ENCODE measurements at places on chromosomes 4 and X.

DNA sequence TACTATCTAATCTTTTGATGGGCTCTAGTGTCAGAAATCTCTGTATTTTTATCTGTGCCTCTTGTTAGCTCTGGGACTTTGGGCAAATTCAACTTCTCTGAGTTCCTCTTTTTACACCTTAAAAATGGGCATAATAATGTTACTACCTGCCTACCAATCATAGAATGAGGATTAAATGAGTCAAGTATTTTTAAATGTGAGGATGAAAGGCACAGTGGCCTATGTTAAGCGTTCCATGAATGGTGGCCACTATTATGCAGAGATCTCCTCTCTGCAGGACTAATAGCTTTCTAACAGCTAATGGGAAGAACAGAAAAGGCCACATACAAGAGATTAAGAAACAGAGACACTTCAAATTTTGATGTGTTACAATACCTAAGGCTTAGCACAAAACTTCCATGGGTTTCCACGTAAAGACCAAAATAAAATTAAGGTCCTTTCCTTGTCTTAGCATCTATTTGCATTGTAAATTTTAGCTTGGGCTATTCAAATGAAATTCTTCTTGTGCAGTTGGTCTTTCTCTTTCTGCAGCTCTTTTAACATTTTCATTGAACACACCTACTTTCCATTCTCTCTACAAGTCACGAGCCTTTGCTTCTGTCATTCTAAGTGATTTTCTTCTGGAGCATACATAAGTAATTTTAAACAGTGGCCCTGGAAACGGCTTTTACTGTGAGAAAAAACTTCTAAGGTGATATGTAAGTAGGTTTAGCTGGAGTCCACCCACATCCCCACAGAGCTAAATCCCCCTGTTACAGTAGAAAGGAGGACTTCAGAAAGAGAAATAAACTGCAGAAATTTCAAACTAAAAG is 117.9 kb upstream of the MED14 start:
- DNase-seq = no peak

DNA sequence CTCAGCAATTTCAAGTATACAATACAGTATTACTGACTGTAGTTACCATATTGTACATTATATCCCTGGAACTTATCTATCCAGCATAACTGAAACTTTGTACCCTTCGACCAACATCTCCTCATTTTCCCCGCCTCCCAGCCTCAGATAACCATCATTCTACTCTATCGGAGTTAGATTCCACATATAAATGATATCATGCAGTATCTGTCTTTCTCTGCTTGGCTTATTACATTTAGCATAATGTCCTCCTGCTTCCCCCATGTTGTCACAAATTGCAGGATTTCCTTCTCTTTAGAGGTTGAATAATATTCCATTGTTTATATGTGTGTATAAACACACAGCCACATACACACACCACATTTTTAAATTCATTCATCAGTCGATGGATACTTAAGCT is 218.1 kb downstream of the MAML3 start:
- no peak for DNase-seq

GRCh38 chr4:4430492-4431195 is 43.7 kb downstream of the NSG1 start:
- peak; percentile 36 for DNase-seq

GRCh38 chr4:110621839-110622751 is 782 bp downstream of the PITX2 start:
- DNase-seq = no peak

GRCh38 chrX:3963980-3964379 is 250.5 kb upstream of the PRKX start:
- DNase-seq = no peak

GRCh38 chrX:27964432-27964831 is 16.8 kb downstream of the DCAF8L1 start:
- no peak for DNase-seq

GRCh38 chrX:9948406-9948805 is 18.8 kb upstream of the CLDN34 start:
- no peak for DNase-seq

- no peak for DNase-seq
Measured at GRCh38 chrX:1420371-1420770, 28.5 kb upstream of the SLC25A6 start.

- no peak for DNase-seq
Measured at GRCh38 chr4:82017680-82018079, 356.1 kb downstream of the HNRNPD start.

DNA sequence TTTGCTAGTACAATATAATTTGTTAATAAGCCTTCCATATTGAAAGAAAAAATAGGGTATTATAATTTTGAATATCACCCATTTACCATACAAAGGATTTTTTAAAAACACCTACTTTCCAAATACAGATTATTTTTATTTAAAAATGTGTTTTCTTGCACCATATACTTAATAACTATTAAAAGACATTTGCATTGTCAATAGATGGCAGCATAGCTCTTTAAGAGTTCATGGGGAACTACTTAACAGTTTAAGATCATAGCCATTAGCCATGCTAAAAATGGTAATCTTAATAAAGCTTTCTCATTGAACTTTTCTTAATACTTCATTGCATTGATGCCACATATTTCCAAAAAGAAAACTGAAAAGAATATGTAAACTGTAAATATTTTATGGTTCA is 1995.9 kb downstream of the C4orf33 start:
- DNase-seq = no peak

- DNase-seq = no peak
Measured at GRCh38 chrX:109826954-109827708, 94.1 kb upstream of the ACSL4 start.

DNA sequence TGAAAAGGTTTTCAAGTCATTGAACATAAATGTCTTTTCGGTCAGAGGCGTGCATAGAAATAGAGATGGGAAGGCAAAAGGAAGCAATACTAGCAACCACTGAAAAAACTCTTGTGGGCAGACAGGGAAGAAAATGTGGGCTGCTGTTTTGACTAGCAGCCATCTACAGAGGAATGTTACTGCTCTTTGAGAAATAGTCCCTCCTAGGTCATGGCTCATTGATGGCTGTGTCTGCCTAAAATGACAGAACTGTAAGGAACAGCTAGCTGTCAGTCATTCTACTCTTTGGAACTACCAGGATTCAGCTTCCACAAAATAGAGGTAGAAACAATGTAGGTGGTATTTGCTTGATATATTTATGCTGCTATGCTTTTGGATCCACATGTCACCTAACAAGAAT is 26.9 kb upstream of the TMPRSS11B start:
- DNase-seq = no peak

GRCh38 chr4:116064331-116064730 is 950.9 kb upstream of the NDST4 start:
- no peak for DNase-seq

- DNase-seq = no peak
Measured at GRCh38 chr4:98601708-98602107, 56.7 kb downstream of the TSPAN5 start.

DNA sequence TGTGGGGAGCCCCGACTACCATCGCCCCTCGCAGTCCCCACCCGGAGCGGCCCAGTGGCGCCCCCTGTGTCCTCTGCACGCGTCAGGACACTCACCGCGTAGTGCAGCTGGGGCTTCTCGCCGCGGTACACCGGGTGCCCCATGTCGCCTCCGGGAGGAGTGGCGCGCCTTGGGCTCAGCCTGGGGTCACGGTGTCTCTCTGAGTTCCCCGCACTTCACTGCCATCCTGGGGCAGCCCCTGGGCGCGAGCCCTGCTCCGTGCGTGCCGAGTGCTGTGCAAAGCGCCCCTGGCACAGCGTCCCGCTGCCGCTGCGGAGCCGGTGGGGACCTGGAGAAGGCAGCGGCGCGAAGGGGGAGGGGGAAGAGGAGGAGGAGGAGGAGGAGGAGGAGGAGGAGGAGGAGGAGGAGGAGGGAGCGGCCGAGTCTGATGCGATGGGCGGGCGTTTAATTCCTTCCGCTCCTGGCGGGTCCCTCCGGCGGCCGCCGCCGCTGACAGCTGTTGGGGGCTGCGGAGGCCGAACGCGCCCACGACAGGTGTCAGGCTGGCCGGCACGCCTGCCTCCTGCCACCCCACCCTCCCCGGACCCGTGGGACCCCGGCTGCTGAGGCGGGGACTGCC is 134.3 kb downstream of the AMELX start:
- no peak for DNase-seq

DNA sequence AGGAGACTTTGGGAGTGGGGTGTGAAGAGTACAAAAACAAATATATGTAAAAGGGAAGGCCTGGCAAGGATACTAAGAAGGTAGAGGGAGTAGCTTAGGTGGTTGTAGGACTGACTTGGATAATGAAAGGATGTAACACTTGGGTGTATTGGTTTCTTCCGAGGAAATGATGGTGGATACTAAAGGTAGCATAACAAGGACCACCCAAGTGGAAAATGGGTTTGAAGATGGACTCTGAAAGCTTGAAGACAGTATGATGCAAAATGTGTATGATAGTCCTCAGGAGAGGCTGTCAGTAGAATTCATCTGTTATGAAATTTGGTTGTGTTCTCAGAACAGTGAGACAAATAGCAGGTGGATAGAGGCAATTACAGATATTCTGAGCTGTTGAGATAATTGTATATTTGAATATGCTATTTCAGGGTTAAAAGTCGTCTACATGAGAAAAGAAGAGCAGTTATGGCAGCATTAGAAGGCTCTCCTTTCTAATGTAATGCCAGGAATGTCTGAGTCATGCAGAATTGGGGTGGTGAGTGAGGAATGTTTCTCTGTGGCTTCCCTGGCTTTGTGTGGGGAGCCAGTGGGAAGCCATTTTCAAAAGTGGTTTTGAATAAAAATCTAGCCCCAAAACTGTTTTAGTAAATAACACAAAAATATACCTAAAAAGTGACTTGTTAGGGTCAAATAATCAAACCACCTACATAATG is 75.6 kb downstream of the FHIP1A start:
- DNase-seq = no peak

- no peak for DNase-seq
Measured at GRCh38 chrX:18887825-18888212, 96.1 kb downstream of the PHKA2 start.

- DNase-seq = no peak
Measured at GRCh38 chr4:81062001-81062400, 31.5 kb downstream of the BMP3 start.

DNA sequence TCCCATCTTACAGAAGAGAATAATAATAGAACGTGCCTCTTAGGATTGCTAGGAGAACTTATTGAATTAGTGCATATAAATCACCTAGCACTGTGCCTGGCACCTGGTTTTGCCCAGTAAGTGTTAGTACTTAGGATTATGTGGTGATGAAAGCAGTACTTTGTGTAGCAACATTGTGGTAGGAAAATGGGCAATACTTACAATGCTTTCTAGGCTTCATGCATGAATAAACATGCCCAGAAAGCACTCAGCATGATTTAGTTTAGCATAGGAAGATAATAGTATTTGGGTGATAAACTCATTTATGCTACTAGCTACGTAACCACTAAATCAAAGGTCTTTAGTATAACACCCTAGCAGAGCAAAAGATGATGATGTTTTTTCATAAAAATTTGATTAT is 105.6 kb downstream of the NEUROG2 start:
- no peak for DNase-seq

DNA sequence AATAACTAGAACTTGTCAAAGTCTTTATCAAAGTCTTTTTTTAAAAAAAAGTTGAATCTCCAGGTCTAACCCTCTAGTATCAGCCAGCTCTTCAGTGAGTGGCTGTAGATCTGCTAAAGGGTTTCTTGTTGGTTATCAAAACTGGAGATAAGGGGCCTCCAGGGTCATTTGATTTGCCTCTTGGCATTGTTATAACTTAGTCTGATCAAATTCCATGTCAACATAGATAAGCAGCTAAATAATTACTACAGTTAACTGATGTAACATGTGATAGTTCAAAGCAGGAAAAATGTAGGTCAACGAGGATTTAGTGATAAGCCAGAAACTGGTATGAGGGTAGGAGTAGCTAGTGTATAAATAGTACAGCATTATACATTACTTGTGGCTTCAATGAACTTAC is 465.1 kb downstream of the PDHA2 start:
- no peak for DNase-seq

DNA sequence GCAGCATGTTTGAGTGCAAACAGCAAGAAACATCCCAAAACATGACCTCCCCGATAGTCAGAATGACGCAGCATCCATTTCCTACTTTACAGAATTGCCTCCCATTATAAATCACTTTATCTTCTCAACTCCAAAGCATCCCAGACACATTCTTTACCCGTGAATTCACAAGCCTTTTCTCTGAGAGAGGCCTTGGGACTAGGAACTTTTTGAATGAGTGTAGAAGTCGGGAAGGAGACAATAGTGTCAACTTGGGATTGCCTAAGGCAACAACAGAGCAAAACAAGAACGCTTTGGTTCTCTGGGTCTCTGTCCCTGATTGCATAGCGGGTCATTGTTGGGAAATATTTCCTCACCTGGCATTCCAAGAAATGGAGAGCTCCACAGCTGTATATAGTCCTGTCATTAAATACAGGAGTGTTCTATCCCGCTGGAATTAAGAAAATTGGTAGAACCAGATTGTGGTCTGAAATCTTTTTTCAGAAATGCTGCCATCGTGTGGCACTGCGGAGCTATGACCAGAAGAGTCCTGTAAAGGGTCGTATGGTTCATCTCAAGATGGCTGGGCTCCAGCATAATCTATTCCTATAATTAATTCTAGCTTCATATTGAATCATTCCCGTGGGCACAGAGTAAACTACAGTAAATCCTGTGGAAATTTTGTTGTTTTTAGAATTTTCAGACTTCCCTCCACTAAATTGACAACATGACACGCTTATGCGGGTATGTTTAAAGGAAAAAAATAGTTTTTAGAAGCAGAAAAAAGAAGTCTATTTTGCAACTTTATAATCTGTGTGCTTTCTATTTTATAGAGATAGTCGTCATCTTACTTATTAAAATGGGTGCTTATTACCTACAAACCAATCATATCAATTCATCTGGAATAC is 2.0 kb upstream of the SPP1 start:
- peak; percentile 13 for DNase-seq

GRCh38 chrX:44770121-44770520 is 73.7 kb upstream of the DUSP21 start:
- no peak for DNase-seq

DNA sequence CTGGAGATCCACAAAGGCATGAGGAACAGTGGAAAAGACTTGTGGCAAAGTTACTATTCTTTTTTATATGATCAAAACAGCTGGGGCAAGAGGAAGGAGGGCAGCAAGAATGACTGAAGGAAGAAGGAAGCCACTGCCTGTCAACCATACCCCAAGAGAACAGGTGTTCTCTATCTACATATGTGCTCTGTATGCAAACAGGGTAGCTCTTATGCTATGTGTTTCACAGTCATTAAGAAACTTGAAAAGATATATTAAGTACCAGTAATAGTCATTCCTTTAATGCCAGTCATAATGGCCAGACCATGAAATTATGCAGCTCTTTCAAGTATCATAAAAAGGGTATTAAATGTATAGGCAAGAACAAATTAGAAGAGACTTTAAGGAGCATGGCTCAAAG is 363.9 kb downstream of the KLHL13 start:
- no peak for DNase-seq

All from stimulated activated CD4-positive, alpha-beta T cell treated with anti-CD3 and anti-CD28 coated beads, Interleukin-12 subunit alpha, Interleukin-12 subunit beta, amount 100 ng/mL, for 4 hours (primary cell).